ENCODE measurements at places on chromosomes 3 and 15.

DNA sequence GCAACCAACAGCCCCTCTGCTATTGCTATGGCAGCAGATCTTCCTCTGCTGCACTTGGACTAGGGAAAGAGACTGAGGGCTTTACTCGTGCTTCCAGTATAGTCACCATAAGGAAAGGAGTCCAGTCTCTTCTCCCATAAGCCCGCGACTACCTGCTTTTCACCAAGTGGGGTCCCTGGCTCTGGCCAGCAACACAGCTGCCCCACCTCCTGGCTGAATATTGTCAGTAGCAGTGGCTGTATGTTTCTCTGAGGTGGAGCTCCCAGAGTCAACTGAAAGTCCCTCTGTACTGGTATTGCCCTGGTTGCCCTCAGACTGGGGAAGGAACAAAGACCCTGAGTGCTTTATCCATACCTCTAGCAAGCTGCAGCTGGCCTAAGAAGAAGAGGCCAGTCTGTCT lies 719.6 kb downstream of the SQOR start:
- no peak for DNase-seq
- H3K27me3 ChIP-seq = no peaks in the 10 kb centered on the region
- H3K4me3 ChIP-seq = no peak overlapping the region

DNA sequence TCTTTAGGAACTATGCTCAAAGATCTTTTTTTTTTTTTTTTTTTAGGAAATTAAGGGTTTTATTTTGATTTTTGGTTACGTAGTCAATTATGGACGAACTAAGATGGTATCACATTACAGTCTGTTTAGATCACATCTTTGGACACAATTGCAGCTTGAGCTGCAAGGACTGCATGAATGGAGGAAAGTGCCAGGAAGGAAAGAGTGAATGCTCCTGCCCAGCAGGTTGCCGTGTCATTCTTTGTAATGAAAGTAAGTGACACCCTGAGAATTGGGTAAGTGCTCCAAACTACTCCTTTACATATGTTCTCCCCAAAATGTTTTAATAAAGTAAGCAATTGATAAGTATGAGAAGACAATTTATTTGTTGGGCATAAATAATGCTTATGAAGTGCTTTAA lies 716.5 kb upstream of the GOLIM4 start:
- H3K4me1 ChIP-seq = peaks cover 2% of the 10 kb centered on the region
- no peak overlapping the region for H3K27ac ChIP-seq
- no peak for DNase-seq
- H3K4me3 ChIP-seq = no peak overlapping the region
- no peaks in the 10 kb centered on the region for H3K27me3 ChIP-seq
- H3K36me3 ChIP-seq = no peaks in the 10 kb centered on the region

DNA sequence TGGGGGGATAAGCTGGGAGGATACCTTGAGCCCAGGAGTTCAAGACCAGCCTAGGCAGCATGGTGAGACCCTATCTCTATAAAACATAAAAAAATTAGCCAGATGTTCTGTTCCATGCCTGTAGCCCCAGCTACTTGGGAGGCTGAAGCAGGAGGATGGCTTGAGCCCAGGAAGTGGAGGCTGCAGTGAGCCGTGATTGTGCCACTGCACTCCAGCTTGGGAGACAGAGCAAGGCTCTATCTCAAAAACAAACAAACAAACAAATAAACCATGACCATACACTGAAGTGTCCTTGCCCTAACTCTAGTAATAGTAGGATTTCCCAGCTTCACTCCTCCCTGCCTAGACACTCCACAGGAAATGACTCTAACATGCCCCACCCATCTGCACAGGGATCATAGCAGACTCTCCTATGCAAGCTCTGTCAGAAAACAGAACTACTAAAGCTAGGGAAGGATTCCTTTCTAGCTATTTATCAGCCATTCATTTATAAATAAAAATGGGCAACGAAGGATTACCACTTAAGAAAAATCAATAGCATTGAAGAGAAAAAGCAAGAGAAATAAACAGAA lies 4.6 kb downstream of the ERICH6 start:
- DNase-seq = no peak
- H3K27ac ChIP-seq = no peak overlapping the region
- no peak overlapping the region for H3K4me3 ChIP-seq
- peaks cover 3% of the 10 kb centered on the region for H3K27me3 ChIP-seq
- peaks cover 6% of the 10 kb centered on the region for H3K4me1 ChIP-seq
- H3K36me3 ChIP-seq = no peaks in the 10 kb centered on the region

- H3K4me1 ChIP-seq = no peaks in the 10 kb centered on the region
- H3K27me3 ChIP-seq = no peaks in the 10 kb centered on the region
- no peak for DNase-seq
- H3K4me3 ChIP-seq = no peak overlapping the region
- H3K36me3 ChIP-seq = no peaks in the 10 kb centered on the region
- no peak overlapping the region for H3K27ac ChIP-seq
Observed at GRCh38 chr3:118544458-118544857, 490.2 kb downstream of the IGSF11 start.

DNA sequence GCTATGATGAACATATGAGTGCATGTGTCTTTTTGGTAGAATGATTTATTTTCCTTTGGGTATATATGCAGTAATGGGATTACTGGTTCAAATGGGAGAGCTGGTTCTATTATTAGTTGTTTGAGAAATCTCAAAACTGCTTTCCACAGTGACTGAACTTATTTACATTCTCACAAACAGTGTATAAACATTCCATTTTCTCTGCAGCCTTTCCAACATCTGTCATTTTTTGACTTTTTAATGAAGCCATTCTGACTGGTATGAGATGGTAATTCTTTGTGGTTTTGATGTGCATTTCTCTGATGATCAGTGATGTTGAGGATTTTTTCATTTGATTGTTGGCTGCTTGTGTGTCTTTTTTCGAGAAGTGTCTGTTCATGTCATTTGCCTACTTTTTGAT lies 1124.2 kb downstream of the NAALADL2 start:
- H3K27me3 ChIP-seq = no peaks in the 10 kb centered on the region
- no peak overlapping the region for H3K27ac ChIP-seq
- no peak for DNase-seq
- peaks cover 2% of the 10 kb centered on the region for H3K4me1 ChIP-seq

GRCh38 chr3:148756311-148756710 lies 58.6 kb downstream of the AGTR1 start:
- H3K36me3 ChIP-seq = no peaks in the 10 kb centered on the region
- no peaks in the 10 kb centered on the region for H3K4me1 ChIP-seq
- no peak overlapping the region for H3K4me3 ChIP-seq
- no peak for DNase-seq
- H3K27ac ChIP-seq = no peak overlapping the region
- no peaks in the 10 kb centered on the region for H3K27me3 ChIP-seq

GRCh38 chr3:150748684-150749047 lies 14.3 kb downstream of the SIAH2 start:
- H3K4me3 ChIP-seq = no peak overlapping the region
- no peaks in the 10 kb centered on the region for H3K27me3 ChIP-seq
- no peak overlapping the region for H3K27ac ChIP-seq
- no peak for DNase-seq
- H3K36me3 ChIP-seq = no peaks in the 10 kb centered on the region
